ENCODE measurements at places on chromosomes 3 and 15.

DNA sequence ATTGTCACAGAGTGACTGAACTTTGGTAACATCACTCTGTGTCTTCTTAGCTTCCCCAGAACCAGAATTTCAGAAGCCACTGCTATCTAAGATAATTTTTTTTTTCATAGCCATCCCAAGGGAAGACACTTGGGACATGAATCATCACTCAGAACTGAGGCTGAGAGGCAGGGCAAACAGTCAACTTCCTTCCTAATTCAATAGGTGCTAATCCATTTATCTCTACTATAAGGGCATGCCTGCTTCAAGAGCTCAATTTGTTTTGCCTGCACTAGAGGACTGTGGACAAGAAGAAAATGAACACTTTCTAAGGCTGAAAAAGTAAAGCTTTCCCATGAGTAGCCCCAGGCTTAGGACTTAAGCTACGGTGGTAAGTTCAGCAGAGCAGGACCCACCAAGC is 56.7 kb upstream of the MYRIP start:
- no peak overlapping the region for H3K4me3 ChIP-seq
- DNase-seq = no peak
- no peaks in the 10 kb centered on the region for H3K36me3 ChIP-seq
- H3K27me3 ChIP-seq = no peaks in the 10 kb centered on the region

DNA sequence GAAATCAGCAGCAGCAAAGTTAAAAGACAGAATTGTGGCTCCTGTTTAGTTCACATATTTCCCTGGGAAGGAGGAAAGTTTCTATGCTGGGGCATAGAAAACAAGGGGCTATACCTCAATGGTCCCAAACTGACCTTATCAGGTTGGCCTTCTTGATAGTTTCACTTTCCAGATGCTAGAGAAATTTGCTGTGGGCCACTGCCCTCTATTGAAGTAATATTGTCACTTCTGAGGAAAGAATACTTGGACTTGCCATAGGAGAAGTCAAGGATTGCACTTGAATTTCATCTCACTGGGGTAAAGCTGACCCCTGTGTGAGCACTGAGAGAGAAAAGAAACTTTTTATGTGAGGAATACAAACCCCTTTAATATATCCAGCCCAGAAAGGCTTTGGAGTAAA is 49.3 kb upstream of the XCR1 start:
- H3K4me3 ChIP-seq = no peak overlapping the region
- H3K27ac ChIP-seq = no peak overlapping the region
- no peaks in the 10 kb centered on the region for H3K36me3 ChIP-seq
- peaks cover 4% of the 10 kb centered on the region for H3K27me3 ChIP-seq
- H3K4me1 ChIP-seq = no peaks in the 10 kb centered on the region

- DNase-seq = no peak
- no peaks in the 10 kb centered on the region for H3K27me3 ChIP-seq
- H3K36me3 ChIP-seq = peaks cover 19% of the 10 kb centered on the region
- peaks cover 19% of the 10 kb centered on the region for H3K4me1 ChIP-seq
These were observed 14.3 kb downstream of the TOMM70 start for GRCh38 chr3:100386437-100387074.

DNA sequence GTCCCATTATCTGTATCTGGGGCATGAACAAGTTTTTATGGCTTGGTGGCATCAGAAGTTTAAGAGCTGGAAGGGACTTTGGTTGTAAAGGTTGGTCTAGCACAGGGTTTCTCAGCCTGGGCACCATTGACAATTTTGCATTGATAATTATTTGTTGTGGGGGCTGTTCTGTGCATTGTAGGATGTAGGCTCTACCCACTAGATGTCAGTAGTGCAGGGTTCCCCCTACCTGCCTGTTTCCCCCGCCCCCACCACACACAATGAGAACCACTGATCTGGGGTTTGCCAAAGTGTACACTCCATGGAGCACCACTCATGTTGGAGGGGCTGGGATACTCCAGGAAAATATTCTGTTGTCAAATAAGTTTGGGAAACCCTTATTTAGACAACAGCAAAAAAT is 42.7 kb downstream of the PLCL2 start:
- no peak overlapping the region for H3K4me3 ChIP-seq
- no peak overlapping the region for H3K27ac ChIP-seq
- DNase-seq = no peak
- no peaks in the 10 kb centered on the region for H3K36me3 ChIP-seq

DNA sequence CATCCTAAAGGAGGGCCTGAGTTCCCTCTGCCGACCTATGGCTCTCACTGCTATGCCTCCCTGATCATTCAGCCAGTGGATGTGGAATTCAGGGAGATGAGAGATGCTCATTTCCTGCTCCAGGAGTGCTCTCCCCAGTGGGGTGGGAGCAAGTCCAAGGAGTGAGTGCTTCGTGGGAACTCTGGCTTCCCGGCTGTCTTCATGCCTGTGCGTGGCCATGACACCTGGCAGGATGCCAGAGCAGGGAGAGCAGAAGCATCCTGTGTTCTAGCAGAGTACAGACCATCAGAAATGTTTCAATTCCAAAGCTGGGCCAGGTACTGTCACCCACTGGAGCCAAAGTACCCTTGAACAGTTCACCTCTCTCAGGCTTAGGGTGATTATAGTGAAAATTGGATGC is 45.1 kb downstream of the APH1B start:
- peaks cover 5% of the 10 kb centered on the region for H3K27me3 ChIP-seq
- no peak for DNase-seq
- H3K4me3 ChIP-seq = no peak overlapping the region
- H3K36me3 ChIP-seq = no peaks in the 10 kb centered on the region

DNA sequence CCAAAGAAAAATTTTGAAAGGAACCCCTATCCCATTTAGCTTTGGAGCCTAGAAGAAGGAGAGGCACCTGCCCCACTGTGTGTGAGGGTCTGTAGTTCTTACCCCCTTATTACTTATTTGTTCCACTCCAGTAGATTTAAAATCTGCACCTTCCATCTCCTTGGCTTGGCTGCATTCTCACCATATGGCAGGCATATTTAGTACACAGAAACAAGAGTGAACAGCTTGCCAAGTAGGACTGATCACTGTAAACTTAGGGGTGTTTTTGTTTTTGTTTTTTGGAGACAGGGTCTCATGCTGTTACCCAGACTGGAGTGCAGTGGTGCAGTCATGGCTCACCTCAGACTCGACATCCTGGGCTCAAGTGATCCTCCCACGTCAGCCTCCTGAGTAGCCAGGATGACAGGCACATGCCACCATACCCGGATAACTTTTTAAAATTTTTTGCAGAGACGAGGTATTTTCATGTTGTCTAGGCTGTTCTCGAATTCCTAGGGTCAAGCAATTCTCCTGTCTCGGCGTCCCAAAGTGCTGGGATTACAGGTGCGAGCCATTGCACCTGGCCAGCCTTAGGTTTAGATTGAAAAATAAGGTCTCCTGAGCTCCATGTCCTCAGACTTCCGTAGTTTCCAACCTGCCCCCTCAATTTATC is 14.1 kb upstream of the ANXA2 start:
- H3K36me3 ChIP-seq = peaks cover 1% of the 10 kb centered on the region
- no peak overlapping the region for H3K4me3 ChIP-seq
- H3K4me1 ChIP-seq = peaks cover 8% of the 10 kb centered on the region
- no peaks in the 10 kb centered on the region for H3K27me3 ChIP-seq

- no peak for DNase-seq
- H3K27me3 ChIP-seq = no peaks in the 10 kb centered on the region
- H3K36me3 ChIP-seq = peaks cover 4% of the 10 kb centered on the region
- no peak overlapping the region for H3K4me3 ChIP-seq
- H3K4me1 ChIP-seq = peaks cover 2% of the 10 kb centered on the region
These were observed 27.9 kb downstream of the LNP1 start for GRCh38 chr3:100429187-100429716.

- no peaks in the 10 kb centered on the region for H3K27me3 ChIP-seq
- H3K4me1 ChIP-seq = no peaks in the 10 kb centered on the region
- no peak overlapping the region for H3K27ac ChIP-seq
- H3K4me3 ChIP-seq = no peak overlapping the region
These were observed 341.8 kb downstream of the RAP2B start for GRCh38 chr3:153503873-153504272.

Data from progenitor cell of endocrine pancreas (in vitro differentiated cells).